ENCODE measurements at places on chromosomes 1 and 21.

- DNase-seq, result no peak
Measured at GRCh38 chr1:89363196-89363595, 663 bp upstream of the GBP6 start.

DNA sequence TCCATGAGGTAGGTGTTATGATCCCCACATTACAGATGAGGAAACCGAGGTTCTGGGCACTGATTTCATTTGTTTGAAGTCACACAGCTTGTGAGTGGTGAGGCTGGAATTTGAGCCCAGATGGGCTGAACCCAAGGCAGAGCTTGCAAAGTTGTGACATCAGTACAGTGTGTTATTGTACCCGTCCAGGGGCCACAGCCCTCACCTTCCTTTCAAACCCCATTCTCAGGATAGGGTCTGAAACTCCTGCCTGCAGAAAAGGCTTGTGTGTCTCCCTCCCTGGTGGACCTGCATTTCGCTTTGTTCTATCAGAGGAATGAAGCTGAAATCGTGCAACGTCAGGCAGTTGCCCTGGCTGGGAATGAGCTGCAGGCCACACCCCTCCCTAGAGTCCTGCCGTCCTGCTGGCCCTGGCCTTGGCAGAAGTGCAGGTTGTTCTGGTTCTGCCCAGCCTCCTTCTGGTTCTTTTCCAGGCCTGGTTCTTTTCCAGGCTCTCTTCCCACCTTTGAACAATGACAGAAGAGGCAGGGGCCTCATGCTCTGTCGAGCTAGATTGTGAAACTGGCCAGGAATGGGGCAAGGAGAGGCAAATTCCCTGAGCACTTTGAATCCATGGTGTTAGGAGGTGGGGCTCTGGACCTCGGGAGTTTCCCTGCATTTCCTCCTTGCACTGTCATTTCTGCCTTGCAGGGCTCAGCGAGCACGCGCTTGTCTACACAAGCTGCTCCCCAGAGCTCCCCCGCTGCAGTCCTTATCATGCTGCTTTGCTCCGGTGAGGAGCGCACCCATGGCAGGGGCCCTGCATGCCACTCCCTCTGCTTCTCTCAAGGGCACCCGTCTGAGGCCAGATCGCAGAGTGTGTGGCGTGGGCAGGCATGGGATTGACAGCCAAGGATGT is 8.2 kb upstream of the MYOM3 start:
- no peak for DNase-seq

DNA sequence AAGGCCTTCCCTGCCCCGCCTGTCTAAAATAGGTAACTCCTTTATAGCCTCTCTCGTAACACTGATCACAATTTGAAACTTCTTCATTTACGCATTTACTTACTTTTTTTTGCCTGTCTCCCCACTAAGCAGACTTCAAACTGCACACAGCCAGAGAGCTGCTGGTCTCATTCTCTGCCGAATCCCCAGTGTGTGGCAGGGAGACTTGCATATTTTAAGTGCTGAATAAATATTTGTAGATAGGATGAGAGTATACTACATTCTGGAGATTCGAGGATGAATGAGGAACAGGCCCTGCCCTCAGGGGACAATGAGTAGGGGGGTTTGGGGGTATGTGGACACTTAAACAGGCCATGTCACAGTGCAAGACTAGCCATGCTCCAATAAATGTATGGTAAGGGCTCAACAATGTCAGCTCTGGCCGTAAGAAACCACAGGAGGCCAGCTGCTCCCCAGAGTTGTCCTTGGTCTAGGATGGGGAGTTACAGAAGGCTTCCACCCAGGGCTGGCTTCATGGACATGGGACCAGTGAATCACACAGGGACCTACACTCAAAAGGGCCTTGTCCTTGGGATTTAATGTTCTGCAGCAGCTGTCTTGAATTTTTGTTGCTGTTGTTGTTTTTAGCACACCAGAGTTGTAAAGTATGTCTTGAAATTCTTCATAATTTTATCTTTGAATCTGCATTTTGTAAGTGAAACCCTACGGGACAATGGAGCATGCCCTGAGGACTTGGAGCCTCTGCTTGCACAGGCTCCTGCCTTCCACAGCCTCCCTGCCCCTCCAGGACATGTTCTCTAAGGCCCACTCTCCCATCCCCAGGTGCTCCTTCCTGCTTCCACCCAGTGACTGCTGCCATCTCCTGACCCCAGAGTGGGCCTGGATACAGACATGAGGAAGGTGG is 8.5 kb downstream of the DIO1 start:
- no peak for DNase-seq

DNA sequence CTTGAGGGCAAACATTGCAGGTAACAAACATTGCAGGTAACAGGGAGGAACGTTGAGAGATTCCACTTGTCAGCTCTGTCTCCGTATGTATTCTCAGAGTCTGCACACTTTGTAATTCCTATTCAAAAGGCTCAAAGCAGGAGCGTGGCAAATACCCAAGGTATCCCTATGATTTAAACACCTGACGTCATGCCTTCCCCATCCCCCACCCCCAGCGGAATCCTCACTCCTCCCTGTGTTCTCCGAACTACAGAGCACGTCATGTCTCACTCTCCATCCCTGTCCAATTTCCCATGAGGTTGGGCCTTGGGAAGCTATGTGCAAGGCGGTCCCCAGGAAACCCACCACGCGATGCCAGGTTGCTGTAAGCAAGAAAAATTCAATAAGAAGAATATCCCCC is 2.8 kb upstream of the LRRC38 start:
- no peak for DNase-seq

GRCh38 chr1:47935163-47935562 is 62.0 kb downstream of the TRABD2B start:
- DNase-seq, result no peak

All from Jurkat, Clone E6-1 (cell line).